ENCODE measurements at places on chromosomes 3 and 15.
A peak's percentile ranks its signal among the peaks of the same experiment; 100 is the strongest.

DNA sequence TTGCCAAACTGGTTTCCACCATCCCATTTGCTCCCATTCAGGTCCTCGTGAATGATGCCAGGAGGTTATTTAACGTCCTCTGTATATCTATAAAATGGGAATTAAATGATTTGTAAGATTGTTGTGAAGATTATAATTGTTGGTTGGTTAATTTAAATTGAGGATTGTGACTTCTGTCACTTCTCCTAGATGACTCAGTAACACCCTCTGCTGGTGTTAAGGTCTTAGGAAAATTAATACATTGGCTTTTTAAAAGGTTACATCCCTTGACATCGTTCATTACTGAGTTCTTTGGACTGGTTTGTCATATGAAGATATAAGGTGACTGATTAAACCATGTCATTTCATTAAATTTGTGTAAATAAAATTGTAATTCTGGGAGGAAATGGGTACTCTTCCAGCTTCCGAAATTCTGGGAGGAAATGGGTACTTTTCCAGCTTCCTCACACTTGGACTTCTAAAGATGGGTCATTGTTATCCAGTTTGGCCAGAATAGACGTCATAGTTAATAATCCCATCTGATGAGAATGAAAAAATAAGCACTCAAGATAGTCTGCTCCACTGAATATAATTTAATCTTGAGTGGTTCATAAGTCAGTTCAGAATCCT lies 33.3 kb upstream of the PAQR5 start:
- no peak for DNase-seq

DNA sequence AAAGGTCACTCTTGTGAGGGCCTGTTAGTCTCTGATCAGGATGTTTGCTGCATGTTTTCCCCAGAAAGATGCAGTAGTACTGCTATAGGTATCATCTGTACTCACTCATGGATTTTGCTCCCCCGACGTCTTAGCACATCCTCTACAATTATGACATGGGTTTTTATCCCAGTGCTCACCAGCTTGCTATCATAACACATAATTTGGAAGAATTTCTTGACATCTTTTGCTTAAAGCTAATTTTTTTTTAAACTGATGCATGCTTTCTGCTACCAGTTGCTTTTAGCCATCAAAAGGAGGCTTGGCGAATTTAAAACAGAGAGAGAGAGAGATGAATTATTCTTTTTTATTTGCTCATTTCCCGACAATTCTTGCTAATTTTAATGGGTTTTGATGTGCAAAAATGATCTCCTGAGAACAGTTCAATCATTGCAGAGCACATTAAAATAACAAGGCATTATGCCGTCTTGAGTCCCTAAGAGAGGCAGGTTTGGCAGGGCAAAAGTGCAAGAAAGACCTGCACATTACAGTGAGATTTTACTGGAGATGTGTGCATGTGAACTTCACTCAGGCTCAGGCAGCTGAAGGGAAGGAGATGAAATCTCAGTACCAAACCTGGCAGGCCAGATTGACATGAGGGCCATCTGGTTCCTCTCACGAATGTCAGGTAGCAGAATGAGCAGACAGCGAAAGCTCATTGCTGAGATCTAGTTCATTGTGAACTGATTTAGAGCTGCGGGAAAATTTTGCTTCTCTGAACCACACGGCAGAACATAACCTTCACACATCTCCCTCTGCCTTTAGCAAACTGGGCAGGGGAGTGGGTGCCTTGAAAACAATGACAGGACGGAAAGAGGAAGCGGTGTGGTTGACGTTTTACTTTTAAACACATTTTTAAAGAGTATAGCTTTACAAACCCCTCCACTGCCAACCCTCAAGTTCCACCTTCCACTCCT lies 25.9 kb upstream of the GOLGA8B start:
- no peak for DNase-seq

DNA sequence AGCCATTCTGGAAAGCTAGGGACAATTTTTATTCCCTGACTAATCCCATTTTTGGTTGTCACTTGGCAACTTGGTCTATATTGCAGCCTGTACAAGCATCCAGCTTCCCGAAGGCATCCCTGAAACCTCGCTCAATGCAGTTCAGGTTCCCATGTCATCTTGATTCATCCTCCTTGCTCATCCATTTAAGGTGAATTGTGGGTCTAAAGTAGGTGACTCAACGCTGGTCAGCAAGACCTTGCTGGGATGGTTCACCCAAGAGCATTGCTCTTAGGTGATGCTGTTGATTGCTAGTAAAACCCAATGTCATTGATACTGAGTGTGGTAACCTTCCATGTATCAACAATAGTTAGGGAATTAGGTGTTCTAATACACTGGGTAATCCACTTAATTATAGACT lies 13.1 kb upstream of the RAB8B start:
- no peak for DNase-seq

- DNase-seq: no peak
These were observed 131.2 kb downstream of the CTNNB1 start for GRCh38 chr3:41330465-41330864.

- DNase-seq: no peak
These were observed 69.5 kb downstream of the CADPS start for GRCh38 chr3:62805580-62806277.

GRCh38 chr3:151011427-151011826 lies 38.9 kb upstream of the CLRN1 start:
- DNase-seq: peak; percentile 9

GRCh38 chr3:62319570-62320243 lies 53.6 kb downstream of the FEZF2 start:
- no peak for DNase-seq

DNA sequence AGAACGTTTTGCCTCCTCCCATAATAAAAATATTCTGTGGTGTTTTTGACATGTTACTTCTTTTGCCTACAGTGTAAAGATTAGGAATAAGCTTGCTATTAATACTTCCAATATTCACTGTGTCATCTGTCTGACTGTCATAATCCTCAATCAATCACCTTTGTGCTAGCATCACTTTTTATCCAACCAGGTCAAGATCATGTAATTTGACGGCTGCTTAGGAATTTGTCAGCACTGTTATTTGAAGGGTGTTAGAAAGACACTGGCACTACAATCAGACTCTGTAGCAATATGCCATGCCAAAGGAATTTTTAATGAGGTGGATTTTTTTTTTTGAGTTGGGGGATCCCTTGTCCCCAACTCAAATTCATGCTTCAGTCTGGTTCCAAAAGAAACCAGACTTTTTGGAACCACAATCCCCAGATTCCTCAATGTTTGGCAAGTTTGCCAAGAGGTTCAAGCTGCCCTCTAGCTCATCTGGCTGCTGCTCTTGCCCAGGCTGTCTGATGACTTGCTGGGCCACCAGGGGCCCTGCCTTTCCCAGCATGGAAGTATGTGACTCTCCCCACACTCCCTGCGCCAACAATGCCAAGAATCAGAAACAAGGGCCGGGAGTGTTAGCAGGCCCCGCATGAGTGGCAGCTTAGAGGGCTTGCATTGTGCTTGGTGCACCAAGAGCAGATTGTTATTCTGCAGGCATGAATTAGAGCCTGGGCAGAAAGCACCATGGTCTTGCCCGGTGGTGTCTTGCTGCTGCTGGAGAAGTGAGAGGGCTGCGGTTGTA lies 58.6 kb upstream of the TSC22D2 start:
- no peak for DNase-seq

GRCh38 chr3:180072786-180073185 lies 36.0 kb upstream of the PEX5L start:
- DNase-seq: no peak

DNA sequence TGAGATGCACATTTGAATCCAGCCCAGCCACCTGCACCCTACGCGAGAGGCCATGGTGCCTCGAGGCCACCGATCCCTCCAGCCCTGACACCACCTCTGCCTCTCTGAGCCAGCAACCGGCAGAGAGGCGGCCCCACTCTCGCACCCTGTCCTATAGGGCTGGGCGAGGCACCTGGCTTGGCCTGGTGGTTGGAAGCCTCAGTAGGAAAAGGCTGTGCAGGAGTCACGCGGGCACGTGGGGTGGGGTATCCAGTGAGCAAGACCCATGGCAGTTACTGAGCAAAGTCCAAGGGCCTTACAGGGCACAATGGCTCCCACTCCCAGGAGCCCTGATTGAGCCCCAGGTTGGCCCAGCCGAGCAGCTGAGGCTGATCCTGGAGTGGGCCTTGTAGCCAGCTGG lies 12.4 kb upstream of the DUSP7 start:
- DNase-seq: no peak

DNA sequence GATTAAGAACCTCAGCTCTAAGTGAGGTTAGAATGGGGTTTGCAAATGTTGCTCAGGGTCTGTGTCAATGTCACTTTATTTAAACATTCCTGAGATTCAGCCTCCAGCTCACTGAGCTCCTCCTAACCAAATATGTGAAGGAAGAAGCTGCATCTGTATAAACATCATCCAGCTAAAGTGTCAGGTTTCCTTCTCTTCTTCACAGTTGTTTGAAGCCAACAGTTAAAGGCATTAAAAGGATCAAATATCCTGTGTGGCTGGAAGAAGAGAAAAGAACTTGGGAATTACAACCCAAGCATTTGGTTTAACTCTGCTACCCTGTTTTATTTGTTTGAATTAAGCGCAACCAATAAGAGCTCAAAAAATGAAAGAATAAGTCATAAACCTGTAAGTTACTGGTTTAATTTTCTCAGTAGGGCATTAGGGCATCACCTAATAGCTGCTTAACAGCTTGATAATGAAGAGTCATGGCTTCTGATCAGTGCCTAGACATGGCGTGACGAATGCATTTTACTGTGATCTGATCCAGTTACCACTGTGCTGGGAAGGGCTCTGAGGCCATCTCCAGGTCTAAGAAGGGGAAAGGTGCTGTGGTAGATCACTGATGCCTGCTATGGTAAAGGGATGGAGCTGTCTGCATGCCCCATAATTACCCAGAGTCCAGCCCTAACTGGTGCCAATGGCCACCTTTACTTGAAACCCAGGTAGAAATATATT lies 165.7 kb upstream of the TSC22D2 start:
- peak; percentile 65 for DNase-seq

DNA sequence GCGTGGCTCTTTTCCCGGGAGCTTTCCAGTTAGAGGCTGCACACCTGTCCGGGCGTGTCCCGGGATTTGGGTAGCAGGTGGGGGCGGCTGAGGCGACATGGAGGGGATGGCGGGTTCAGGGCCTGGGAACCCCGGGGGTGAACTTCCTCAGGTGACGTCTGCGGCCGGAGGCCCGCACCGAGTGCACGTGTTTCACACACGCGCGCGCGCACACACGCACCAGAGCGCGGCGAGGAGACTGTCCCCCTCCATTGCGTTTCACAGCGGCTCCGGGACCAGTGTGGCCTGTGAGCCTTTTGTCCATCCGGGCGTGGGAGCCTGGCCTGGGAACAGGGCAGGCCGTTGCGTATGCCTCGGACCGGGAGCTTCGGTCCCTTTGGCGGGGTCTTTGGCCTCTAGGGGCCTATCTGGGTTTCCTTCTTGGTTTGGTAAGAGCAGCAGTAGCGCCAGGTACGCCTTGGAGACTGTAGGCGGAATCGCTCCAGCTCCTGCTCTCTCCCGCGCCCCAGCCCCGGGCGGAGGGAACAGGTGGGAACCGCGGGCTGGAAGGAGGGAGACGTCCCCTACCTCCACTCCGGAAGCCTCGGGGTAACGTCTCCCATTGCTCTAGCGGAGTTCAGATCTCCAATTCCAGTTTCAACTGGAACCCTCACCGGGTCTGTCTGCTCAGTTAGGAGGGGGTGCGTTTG lies 220.0 kb downstream of the MEIS2 start:
- no peak for DNase-seq

DNA sequence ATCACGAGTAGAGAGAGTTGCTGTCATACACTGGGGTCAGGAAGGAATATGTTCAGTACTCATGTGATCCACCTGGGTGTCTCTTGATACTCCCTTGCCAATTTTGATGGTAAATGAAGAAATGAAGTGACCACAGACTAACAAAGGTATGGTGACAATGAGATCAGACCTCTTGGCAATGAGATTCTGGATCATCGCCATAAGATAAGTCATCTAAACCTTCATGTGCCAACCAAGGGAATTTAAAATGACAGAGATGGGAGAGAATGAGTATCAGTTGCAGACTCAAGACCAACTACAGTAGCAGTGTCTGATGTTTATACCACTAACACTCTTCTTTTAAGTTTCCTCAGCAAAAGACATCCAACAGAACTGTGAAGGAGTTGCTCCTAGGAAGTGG lies 601.0 kb downstream of the MECOM start:
- DNase-seq: no peak

- no peak for DNase-seq
These were observed 55.5 kb downstream of the PLS1 start for GRCh38 chr3:142651711-142652110.

GRCh38 chr3:74537164-74537563 lies 77.3 kb downstream of the CNTN3 start:
- peak; percentile 11 for DNase-seq

DNA sequence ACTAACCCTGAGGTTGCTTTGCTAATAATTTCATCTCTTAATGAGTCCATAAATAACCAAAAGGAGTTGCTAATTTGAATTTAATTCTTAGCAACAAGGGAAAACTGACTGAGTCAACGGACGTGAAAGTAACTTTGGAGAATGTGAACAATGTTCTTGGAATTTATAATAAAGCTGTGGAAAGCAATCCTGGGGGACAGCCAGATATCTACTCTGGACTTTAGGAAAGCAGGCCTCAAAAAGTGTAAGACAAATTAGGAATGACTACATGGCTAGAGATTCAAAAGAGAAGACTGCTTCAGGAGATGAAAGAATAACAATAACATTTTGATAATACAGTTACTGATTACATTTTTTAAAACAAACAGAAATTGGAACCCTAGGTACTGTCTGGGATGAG lies 318.4 kb upstream of the COL8A1 start:
- DNase-seq: no peak

GRCh38 chr3:134381076-134381475 lies 6.8 kb upstream of the AMOTL2 start:
- no peak for DNase-seq

- DNase-seq: no peak
These were observed 41.2 kb downstream of the LIPC start for GRCh38 chr15:58472821-58473581.

DNA sequence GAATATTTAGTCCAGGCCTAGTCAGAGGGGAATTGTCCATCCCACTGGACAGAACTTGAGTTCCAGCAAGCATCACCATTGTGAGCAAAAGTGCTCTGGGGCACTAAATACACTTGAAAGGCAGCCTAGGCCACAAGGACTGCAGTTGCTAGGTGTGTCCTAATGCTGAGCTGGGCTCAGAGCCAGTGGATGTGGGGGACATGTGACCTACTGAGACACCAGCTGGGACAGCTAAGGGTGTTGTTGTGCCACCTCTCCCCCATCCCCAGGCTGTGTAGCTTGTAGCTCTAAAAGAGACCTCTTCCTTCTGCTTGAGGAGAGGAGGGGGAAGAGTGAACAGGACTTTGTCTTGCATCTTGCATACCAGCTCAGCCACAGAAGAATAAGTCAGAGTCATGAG lies 120.9 kb downstream of the DTWD1 start:
- no peak for DNase-seq
